Activated CD4-positive, alpha-beta memory T cell treated with anti-CD3 and anti-CD28 coated beads, Interleukin-2, amount 10 ng/mL, durations not matched to agents 7 days and 5 days (primary cell): ENCODE measurements at places on chromosomes 1 and 21. TPM values are rescaled to one million over a fixed set of nuclear protein-coding genes. Genes with fewer than 3 reads are reported as not detected.
A peak's percentile ranks its signal among the peaks of the same experiment; 100 is the strongest.

Gene SCCPDH
- total RNA-seq, result 7.7 TPM

Gene CFAP45
- 1.3 TPM for total RNA-seq

Gene ARHGEF11
- 15.8 TPM for total RNA-seq

DNA sequence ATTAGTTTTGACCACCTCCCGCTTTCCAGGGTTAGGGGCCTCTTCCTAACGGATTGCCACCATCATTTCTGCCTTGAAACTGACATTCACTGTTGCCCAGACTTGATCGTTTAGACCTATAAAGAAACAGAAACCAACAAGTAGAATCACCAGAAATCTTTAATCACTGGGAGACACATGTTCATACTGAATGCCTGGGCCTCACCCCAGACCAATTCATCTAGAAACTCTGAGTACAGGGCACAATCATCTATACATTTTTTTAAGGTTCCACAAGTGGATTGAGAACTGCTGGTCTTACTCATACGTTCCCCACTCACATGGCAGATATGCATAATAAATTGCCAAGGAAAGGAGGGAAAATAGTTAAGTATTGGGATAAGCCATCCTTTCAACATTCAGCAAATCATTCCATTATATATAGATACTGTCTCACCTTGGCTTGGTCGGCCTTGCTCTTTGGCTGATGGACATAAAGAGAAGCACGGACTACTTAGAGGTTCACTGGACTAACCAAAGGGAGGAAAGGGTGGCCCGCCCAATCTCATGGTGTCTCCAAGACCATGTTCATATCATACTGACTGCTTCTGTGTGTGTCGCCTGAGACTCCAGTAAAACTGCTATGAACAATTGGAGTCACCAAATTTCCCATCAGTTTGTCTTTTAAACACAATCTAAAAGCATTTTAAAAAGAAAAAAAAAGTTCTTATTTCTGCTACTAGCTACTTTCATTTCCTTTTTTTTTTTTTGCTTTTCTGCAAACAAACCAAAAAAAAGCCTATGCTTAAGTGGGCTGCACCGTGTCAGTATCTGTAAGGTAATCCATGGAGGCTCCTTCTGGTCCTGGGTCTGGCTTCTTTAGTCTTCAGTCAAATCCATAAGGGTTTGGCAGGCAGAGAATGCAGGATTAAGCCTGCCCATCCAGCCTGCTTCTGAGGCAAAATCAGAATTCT lies 9.4 kb upstream of the TARBP1 start:
- H3K4me3 ChIP-seq, result peak overlapping the region; percentile 26
- H3K27me3 ChIP-seq, result no peaks in the 10 kb centered on the region
- DNase-seq, result no peak
- H3K36me3 ChIP-seq, result no peaks in the 10 kb centered on the region
- peaks cover 39% of the 10 kb centered on the region for H3K4me1 ChIP-seq
- H3K27ac ChIP-seq, result peak overlapping the region; percentile 68

Gene RNPEP
- total RNA-seq, result 38.5 TPM

Gene GBP5
- 234 TPM for total RNA-seq

Gene CA14
- not detected for total RNA-seq

DNA sequence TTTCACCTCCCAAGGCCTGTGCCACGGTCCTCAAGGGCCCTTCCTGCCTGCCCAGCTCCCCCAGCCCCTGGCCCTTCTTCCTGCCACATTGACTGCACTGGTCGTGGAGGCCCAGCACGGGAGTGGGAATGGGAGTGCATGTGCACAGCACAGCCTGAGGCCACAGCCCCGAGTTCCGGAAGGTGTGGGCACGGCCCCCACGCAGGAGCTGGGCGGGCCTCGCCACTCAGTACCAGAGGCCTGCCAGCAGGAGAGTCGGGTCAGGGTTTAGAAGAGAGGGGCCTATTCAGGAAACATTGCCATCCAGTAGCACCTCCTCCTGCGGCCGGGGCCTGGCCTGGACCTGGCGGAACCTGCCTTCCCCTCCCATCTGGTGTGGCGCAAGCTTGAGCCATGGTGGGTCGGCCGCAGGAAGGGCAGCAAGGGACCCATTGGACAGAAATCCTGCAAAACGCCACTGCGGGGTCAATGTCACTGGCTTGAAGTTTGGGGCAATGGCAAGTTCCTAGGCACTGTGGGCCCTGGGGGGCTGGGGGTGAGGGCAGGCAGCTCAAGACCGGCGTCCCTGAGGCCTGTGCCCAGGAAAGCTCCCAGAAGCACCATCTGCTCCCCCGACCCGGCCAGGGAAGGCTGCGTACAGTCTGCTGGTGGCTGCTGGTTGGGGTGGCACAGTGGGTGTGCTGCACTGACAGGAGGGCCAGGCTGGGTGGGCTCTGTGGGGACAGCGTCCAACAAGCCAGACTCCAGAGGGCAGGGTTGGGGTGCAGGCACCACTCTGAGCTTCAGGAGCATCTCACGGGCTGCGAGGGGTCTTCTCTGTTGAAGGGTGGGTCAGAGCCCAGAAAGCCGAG lies 1.8 kb upstream of the TMEM52 start:
- no peak overlapping the region for H3K4me3 ChIP-seq
- H3K4me1 ChIP-seq, result peaks cover 4% of the 10 kb centered on the region
- DNase-seq, result no peak
- H3K27ac ChIP-seq, result no peak overlapping the region
- no peaks in the 10 kb centered on the region for H3K36me3 ChIP-seq
- H3K27me3 ChIP-seq, result no peaks in the 10 kb centered on the region

Gene ASPM
- total RNA-seq, result 73.0 TPM

DNA sequence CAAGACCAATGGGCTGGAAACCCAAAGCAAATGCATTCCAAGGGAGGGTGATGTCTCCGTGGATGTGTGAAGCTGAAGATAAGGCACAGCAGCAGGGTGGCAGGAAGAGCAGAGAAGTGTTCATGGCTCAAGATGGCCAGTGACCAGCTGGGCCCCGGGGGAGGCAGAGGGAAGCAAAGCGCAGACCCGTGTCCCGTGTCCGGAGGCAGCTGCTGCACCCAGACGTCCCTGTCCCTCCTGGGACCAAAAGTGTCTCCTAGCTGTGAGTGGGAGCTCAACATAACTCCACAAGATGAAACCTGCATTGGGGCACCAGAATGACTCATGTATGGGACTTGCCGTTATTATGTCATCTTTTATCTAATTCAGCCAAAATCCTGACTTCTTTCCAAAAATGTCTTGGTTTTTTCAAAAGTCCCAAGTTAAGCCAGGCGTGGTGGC lies 118.2 kb downstream of the RIPK4 start:
- H3K36me3 ChIP-seq, result no peaks in the 10 kb centered on the region
- no peak for DNase-seq
- no peak overlapping the region for H3K27ac ChIP-seq
- H3K4me1 ChIP-seq, result no peaks in the 10 kb centered on the region

- no peaks in the 10 kb centered on the region for H3K36me3 ChIP-seq
- DNase-seq, result no peak
- H3K4me3 ChIP-seq, result no peak overlapping the region
Observed at GRCh38 chr1:179034720-179035119, 9.0 kb downstream of the FAM20B start.

DNA sequence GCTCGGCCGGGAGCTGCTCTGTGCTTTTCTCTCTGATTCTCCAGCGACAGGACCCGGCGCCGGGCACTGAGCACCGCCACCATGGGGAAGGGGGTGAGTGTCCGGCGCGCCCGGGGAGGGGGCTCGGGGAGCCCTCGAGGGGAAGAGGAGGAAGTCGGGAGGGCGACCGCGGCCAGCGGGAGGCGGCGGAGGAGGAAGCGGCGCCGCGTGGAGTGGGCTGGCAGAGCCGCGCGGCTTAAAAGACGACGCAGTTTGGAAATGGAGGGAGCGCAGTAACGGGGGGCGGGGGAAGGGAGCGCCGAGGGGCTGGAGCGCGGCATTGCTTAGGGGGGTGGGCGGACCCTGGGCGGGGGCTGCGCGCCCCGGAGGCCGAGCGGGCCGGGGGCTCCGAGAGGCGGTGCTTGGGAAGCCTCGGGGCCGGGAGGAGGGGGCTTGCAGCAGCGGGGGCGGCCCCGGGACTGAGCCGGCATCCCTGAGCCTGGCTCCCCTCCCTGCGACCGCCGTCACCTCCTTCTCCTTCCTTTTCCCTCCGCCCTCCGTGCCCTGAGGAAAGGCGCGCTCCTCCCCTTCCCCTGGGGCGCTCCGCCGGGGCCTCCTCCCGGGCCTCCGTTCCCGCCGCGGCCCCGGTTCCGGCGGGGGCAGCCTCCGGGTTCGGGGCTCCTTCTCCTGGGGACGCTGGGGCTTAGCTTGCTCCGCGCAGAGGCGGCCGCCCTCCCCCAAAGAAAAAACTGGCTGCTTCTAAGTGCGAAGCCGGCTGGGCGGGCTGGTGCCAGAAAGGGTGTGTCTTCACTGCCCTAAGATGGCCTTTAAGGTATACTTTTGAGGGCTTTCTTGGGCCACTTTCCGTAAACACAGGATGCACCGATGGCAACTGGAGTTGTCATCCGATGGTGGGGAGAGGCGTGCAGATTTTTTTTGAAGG lies 648 bp downstream of the ATP1A1 start:
- H3K4me3 ChIP-seq, result peak overlapping the region; percentile 98
- peak; percentile 69 for DNase-seq
- H3K4me1 ChIP-seq, result peaks cover 48% of the 10 kb centered on the region
- peaks cover 24% of the 10 kb centered on the region for H3K27me3 ChIP-seq

Gene VHLL
- total RNA-seq, result not detected

GRCh38 chr1:246528933-246529731 lies 22.1 kb upstream of the SMYD3 start:
- peaks cover 2% of the 10 kb centered on the region for H3K27me3 ChIP-seq
- H3K36me3 ChIP-seq, result peaks cover 3% of the 10 kb centered on the region
- H3K27ac ChIP-seq, result no peak overlapping the region
- DNase-seq, result no peak

DNA sequence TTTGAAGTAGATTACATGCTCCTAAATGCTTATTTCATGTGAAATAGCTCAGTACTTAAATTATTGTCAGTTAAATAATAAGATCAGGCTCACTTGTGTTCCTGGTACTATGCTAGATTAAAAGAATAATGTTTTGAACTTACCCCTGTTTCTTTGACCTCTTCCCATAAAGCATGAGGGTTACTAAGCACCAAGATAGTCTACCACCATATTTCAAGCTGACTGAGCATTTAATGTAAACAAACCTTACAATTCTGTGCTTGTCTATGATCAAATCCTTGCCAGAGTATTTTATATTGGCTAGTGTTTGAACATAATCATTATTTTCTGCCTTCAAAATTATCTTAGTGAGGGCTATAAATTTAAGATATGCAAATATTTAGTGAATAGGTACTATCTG lies 98.1 kb downstream of the LHX9 start:
- H3K27ac ChIP-seq, result no peak overlapping the region
- H3K4me3 ChIP-seq, result no peak overlapping the region
- peaks cover 2% of the 10 kb centered on the region for H3K27me3 ChIP-seq
- DNase-seq, result no peak

Gene SH2D1B
- total RNA-seq, result not detected

GRCh38 chr1:204623365-204623893 lies 62.1 kb downstream of the LRRN2 start:
- no peak overlapping the region for H3K4me3 ChIP-seq
- H3K27ac ChIP-seq, result no peak overlapping the region
- H3K27me3 ChIP-seq, result no peaks in the 10 kb centered on the region

Gene IGSF3
- 0.58 TPM for total RNA-seq

Gene NT5C1A
- total RNA-seq, result not detected

Gene ACTL8
- total RNA-seq, result not detected

Gene MKNK1
- total RNA-seq, result 81.5 TPM

Gene PLPP3
- not detected for total RNA-seq

Gene MSH4
- 0.25 TPM for total RNA-seq

GRCh38 chr1:69305621-69306020 lies 262.1 kb upstream of the LRRC7 start:
- H3K27ac ChIP-seq, result no peak overlapping the region
- no peaks in the 10 kb centered on the region for H3K27me3 ChIP-seq
- H3K36me3 ChIP-seq, result no peaks in the 10 kb centered on the region
- no peaks in the 10 kb centered on the region for H3K4me1 ChIP-seq

DNA sequence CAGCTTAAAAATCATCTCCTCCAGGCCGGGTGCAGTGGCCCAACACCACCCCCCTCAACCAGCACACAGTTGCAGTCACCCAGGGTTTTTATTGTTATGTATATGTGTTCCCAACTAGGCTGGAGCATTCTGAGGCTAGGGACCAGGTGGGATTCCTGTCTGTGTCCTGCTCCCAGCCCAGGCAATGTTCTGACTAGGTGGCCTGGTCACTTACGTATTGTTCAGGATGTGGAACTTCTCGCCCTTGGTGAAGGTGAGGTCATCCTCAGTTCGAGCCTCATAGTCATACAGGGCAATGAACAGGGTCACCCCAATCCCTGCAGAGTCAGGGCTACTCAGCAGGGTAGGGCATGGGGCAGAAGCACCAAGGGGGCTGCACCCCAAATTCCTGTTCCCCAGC lies 12.2 kb downstream of the FGR start:
- no peak for DNase-seq
- H3K4me1 ChIP-seq, result peaks cover 34% of the 10 kb centered on the region
- no peaks in the 10 kb centered on the region for H3K27me3 ChIP-seq
- H3K36me3 ChIP-seq, result no peaks in the 10 kb centered on the region
- no peak overlapping the region for H3K4me3 ChIP-seq
- no peak overlapping the region for H3K27ac ChIP-seq

GRCh38 chr1:42348498-42348897 lies 13.5 kb upstream of the FOXJ3 start:
- no peaks in the 10 kb centered on the region for H3K36me3 ChIP-seq
- H3K27me3 ChIP-seq, result peaks cover 29% of the 10 kb centered on the region
- H3K4me3 ChIP-seq, result no peak overlapping the region
- no peak for DNase-seq
- H3K4me1 ChIP-seq, result no peaks in the 10 kb centered on the region

DNA sequence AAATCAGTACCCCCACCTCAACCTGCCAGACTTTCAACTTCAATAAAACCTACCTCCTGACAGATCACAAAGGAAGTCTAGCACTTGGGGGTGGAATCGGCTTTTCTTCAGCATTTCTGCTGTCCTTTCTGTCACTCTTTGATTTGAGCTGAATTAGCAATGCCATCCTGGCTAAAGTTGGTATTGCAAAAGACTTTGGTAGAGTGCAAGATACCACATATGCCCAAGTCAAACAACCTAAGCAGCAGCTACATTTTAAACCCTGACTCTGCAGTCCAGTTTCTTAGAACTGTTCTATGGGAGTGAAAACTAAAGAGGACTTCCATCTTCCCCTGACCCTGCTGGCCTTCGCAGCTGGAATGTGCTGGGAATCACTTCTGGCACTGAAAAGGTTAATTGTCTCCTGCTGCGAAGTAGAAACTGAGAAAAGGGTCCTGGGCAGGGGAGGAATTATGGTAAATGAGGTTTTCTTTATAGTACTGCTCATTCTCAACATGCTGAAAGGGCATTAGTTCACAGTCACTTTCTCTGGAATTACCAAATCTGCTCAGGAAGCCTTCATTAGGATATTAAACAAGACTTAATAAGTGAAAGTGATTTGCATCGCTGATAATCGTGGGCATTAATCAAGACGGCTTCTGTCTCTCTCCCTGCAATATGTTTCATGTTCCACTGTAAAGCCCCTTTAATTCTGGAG lies 126.2 kb upstream of the SMYD2 start:
- DNase-seq, result no peak
- no peaks in the 10 kb centered on the region for H3K36me3 ChIP-seq
- H3K4me3 ChIP-seq, result no peak overlapping the region
- H3K27me3 ChIP-seq, result peaks cover 2% of the 10 kb centered on the region

GRCh38 chr1:41776891-41777441 lies 141.8 kb downstream of the HIVEP3 start:
- H3K4me3 ChIP-seq, result no peak overlapping the region
- H3K27ac ChIP-seq, result no peak overlapping the region
- no peaks in the 10 kb centered on the region for H3K27me3 ChIP-seq
- H3K4me1 ChIP-seq, result peaks cover under 1% of the 10 kb centered on the region
- peaks cover 2% of the 10 kb centered on the region for H3K36me3 ChIP-seq
- no peak for DNase-seq
